BE2C (cell line): ENCODE measurements at places on chromosomes 6 and 20.

DNA sequence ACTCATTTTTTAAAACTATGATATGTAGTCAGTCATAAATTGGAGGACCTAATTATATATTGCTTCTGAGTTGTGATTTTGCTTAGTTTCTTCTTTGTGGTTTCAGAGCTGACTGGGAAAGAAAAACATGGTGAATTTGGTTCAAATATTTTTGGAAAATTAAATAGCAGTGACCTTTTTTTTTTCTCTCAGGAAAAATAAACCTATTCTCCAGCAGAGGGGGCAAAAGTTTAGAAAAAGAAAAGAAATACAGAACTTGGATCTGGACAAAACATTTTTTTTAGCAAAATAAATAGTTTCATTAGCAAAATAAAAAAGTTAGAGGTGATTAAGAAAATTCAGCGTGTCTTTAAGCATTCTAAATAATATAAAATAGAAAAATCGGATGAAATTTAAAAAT is 10.2 kb downstream of the COL10A1 start:
- no peak for DNase-seq

- no peak for DNase-seq
Observed at GRCh38 chr6:141107591-141108160, 1025.0 kb upstream of the GJE1 start.

DNA sequence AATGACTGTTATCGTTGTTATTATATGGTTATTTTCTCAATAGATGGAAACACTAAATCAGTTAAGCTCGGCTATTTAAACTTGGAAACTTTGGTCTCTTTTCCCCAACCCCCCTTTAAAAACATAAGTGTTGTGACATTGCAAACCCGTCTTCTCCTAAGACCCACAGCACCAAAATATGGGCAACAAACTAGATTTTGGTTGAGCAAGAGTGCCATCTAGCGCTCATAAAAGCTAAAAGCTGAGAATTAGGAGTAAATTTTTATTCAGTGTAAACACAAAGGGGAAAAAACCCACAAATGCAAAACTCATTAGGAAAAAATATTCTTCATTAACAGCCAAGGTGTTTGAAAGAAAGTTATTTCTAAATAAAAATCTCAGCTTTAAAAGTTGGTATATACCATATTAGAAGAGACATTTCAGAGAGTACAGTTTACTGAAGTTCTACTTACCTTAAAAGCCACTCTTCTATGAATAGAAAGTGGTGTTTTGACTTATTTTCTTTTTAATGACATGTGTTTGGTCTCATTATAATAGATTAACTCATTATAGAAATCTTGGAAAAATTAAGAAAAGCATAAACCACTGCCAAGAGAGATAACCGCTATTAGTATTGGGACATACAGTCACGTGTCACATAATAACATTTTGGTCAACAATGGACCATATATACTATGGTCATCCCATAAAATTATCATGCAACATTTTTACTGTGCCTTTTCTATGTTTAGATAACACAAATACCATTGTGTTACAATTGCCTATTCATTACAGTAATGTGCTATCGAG is 21.1 kb downstream of the SESN1 start:
- DNase-seq = peak; percentile 60

DNA sequence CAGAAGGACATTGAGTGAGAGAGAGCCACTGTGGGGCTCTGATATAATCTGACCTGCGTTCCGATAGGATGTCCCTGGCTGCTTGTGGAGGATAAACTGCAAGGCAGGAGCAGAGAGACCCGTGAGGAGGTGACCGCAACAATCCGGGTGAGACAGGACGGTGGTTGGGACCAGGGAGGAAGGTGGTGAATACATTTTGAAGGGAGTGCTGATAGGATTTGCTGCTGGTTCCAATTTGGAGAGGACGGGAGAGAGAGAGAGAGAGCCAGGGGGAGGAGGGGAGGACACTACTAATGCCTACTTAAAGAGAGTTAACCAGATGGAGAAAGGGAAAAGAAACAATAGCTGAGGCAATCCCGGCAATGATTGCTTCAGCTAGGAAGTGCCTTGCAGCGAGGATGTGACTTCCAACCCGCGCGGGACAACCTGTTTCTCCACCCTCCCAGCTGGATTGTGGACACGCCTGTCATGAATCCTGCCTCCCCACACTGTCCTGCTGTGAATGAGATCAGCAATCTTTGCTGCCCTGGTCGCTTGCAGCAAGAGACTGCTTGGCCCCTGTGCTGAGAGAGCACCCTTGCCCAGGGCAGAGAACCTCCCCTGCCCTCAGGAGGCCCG is 199.0 kb upstream of the KCNG1 start:
- DNase-seq = no peak

DNA sequence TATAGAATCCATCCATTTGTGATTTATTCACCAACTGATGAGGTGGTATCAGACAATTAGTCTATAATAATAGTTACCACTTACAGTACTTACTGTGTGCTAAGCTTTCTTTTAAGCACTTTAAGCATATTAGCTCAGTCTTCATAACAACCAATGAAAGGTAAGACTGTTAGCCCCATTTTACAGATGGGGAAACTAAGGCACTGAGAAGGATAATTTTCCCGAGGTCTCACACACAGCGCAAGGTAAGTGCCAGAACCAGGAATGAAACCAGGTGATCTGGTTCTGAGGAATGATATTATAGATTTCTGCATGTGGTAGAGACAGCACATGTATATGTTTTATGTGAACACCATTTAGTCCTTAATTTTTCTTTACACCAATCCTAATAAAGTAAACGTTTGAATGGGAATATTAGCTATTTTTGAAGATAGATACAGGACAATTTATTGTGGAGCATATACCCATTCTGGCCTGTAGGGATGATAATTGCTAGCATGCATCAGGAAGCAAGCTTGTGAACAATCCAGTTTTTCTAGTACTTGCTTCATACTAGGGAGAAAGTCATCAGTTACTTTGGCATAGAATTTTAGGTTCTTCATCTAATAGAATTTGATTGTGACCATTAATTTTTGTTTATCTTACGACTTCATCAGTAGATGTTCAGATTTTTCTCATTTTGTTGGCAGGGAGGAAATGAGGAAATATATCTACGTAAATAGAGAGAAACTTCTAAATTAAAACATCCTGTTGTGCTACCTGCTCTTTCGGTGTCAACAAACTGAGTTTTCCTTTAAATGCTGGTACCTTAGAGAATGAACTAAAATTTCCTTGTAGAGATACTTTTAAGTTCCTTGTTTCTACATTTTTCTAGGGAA is 3.0 kb downstream of the YWHAB start:
- no peak for DNase-seq

DNA sequence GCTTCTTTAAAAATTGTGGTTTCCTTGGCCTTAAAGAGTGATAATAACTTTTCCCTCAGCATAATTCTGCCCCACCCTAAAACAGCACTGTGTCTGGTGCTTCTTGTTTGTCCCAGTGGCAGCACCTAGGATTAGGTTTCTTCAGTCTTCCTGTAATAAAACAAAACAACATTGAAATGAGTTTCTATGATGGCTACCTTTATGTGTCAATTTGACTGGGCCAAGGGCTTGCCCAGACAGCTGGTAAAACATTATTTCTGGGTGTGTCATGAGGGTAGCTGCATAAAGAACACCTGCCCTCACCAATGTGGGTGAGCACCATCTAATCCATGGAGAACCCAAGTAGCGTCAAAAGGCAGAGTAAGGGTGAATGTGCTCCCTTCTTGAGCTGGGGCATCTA is 117.8 kb downstream of the QRSL1 start:
- no peak for DNase-seq

- no peak for DNase-seq
Observed at GRCh38 chr6:160267102-160267501, 8.5 kb upstream of the SLC22A2 start.

DNA sequence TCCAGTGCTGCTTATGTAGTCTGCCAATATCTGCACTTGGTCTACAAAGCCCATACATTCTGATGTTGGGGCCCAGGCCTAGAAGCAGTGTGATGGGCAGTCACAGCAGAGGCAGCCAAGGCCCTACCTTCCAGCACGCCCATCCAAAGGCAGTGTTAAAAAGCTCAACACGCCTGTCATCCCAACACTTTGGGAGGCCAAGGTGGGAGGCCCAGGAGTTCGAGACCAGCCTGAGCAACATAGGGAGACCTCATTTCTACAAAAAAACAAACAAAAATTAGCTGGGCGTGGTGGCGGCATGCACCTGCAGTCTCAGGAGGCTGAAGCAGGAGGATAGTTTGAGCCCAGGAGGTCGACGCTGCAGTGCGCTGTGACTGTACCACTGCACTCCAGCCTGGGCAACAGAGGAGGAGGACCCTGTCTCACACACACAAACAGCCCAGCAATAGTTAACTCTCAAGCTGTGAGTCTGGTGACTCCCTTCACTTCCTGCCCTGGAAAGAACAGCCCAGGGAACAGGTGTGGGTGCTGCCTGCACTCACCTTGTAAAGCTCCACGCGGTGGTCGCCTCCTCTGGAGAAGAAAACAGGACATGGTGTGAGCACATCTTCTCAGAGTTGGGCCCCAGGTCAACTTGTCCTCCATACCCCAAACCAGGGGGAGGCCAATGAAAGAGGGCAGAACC is 68.8 kb downstream of the PYGB start:
- DNase-seq = no peak

DNA sequence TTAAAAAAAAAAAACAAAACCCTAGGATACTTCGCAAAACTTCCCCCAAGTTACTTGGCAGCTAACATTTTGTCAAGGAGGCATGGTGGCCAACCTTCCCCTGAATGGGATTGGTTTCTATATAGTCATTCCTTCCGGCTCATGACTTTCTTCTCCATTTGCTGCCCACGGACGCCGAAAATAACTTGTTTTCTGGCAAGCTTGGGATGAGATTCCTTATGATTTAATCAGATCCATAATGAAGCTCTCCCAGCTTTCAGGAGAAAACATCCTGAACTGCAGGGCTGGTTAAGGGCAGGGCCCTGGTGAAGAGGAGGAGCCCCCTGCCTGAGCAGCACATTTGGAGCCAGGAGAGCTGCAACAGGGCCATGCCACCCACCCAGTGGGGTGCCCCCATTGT is 49.9 kb downstream of the PPP1R16B start:
- no peak for DNase-seq

DNA sequence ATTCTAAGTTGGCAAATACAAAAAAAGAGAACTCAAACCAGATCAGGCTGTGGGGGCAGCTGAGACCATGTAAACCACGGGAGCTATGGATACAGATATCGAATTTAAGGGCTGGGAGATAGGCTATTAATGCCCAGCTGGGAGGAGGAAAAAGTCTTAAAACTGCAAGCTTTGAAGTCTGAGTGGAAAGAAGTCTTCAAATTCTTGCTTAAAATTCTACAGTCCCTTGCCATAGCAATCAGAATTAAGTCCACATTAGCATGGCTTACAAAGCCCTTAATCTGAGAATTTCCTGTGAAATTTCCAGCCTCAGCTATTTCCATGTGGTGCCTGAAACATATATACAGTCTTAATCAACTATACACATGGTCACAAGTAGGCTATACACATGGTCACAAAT is 465.0 kb upstream of the HSF2 start:
- DNase-seq = no peak

DNA sequence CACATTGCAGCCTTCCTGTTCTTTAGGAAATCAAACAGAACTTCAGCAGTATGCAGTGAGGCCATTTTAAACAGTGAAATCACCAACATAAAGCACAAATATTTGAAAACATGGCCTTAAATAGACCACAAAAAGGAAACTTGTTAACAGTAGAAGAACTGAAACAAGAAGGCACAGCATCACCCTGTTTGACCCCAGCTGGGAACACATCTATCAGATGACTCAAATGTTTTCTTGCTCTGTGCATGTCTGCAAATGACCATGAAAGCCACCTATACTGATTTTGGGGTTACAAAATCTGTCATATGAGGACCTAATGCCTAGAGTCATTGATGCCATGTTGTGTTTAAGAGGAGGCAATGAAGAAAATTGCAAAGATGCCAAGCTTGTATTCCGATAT is 123.8 kb upstream of the ADGRF1 start:
- DNase-seq = no peak

DNA sequence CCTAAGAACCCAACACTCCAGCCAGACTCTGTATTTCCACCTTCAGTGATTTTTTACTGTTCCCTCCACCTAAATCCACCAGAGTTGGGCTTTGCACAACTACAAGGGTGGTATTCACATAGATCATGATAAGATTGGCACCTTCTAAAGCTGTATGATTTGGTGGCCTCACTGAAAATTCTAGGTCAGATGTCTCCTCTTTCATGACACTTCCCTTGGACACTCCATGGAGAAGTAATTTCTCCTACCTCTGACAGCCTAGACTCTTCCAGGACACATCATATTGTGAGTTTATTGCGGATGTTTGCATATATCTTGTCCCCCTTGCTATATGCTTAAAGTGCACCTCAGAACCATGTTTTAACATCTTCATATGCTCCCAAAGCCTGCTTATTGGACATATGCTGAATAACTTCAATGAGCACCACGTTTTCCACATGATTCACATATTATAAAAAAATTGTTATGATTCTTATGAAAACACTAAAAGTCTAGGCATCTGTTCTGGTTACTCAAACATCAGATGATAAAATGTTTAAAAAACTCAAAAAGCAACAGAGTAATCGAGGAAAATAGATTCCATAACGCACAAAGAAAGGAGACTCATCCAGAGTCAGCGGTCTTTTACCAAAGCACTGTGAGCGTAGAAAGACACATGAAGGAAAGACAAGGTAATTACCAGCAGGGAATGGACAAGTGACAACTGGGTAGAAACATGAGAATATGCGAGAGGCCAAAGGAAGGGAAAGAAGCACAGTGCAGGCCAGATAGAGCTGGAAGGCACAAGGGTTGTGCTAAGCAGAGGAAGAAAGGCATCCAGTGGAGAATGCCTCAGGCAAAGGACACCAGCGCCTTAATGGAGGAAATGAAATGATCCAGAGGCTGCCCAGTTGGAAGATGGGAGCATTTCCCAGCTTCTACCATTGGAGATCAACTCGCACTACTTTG is 46.5 kb downstream of the KIF16B start:
- no peak for DNase-seq

- no peak for DNase-seq
Observed at GRCh38 chr6:157019733-157020132, 242.6 kb downstream of the ARID1B start.

GRCh38 chr6:168292826-168293225 is 26.8 kb downstream of the DACT2 start:
- DNase-seq = peak; percentile 74

DNA sequence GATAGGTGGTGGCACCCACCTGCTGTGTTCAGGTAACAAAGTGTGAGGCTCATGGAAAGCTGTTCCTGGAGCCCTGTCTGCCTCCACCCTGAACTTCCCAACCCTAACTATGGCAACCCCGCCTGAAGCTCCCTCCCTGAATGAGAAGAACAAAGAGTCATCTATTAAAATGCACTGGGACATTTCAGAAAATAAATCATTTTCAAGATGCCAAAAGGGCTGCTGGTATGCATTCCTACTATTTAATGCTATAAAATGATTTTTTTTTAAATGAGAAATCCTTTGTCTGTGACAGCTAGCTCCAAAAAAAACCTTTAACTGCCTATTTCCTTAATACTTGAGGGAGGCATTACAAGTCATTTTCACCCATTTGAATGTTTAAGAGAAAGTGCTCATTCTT is 84.3 kb upstream of the MRPS10 start:
- DNase-seq = no peak

- DNase-seq = no peak
Observed at GRCh38 chr6:169623975-169624374, 77.9 kb downstream of the WDR27 start.
